GM23248 (cell line): ENCODE measurements at places on chromosomes 2 and 18.

GRCh38 chr18:76491776-76492668 is 3.0 kb downstream of the ZNF516 start:
- DNase-seq: peak; percentile 79

- peak; percentile 64 for DNase-seq
These were observed 472 bp downstream of the SLC20A1 start for GRCh38 chr2:112646102-112646719.

DNA sequence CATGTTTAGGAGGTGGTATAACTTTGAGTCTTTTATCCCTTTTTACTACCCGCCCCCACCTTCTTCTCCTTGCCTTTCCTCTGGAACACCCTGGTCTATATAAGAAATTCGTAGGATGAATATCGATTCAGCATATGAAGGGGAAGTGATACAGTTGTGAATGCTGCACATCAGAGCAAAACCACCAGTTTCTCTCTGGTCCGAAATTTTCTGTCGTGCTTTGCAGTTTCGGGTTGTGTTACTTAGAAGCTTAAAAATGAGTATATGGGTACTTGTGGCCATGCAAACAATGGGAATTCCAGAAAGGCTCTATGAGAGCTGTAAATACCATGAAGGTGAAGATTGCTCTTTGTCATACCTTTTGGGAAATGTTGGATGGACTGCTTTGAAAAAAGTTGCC is 60.6 kb downstream of the DAW1 start:
- no peak for DNase-seq

DNA sequence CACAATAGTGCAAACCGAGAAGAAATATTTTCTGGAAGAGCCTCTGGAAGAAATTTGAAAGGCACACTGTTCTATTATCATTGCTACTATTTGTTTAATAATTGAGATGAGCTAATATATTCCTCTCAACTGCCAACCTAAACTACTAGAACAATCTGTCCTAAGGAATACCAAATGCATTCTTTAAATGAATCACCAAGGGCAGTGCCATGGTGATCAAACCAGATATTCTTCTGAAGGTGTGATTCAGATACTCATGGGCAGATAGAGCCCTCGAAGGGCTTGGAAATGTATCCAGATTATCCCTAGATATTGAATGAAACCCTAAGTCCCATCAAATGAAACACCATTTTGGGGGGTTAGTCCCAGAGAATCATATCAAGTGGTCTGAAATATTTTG is 76.6 kb downstream of the FIGN start:
- peak; percentile 62 for DNase-seq

DNA sequence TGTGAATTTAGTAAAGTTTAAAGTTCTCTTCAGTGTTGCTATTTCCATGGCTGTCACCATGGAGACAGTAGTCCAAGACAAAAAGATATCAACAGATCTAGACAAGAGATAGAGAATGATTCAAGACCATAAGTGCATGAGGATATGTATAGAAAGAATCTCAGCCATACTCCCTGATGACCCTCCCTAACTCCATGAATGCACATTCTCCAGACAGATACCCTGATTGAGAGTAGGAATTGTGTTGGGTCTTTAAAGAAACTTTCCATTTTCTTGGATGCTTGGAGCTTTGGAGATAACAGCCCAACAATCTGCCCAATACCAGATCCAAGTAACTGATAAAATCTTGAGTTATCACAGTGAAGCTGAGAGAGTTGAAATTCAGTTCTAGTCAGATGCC is 1601.2 kb upstream of the CELF4 start:
- DNase-seq: no peak

DNA sequence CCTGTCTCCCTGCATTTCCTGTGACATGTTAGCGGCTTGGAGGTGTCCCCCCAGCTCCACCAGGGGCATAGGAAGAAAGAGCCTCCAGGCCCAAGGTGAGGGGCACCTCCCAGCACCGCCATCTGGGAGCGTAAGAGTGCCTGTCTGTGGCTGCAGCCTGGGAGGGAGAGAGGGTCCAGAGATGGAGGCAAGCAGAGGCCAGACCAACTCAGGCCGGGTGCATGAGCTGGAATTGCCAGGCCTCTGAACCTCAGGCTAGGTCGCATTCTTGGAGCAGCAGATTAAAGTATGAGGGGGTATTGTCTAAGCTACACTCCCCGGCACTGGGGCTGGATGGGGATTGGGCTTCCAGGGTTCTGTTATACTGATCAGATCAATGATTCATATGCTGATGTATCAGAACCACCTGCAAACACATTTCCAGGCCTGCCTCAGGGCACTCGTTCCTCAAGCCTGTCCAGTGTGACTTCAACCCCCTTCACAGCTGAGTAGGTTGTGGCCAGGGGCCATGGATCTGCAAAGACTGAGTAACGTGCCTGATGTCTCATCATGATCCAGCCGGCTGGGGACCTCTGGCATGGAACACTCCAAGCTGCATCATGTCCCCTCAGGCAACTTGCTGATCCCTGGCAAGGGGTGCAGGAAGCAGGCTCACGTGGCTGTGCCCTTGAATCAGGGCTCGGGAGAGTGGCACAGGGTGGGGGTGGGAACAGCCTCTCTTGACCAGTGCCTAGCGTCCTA is 73.2 kb downstream of the HS1BP3 start:
- peak; percentile 95 for DNase-seq

DNA sequence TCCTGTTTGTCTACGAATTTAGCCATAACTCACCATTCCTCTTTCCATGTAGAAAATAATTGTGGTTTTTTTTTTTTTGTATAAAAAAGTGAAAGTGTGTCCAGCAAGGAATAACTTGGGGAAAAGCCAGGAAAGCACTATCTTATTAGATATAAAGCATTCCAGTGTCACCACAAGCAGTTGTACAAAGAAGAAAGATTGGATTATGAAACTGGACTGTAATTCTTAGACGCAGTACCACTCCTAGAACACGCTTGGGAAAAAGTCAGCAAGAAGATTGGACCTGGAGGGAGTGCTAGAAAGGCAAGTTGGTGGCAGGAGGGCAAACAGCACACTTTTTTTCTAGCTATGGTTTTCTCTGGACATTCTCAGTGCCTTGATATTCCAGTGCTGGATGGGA is 186.7 kb downstream of the PARD3B start:
- no peak for DNase-seq

DNA sequence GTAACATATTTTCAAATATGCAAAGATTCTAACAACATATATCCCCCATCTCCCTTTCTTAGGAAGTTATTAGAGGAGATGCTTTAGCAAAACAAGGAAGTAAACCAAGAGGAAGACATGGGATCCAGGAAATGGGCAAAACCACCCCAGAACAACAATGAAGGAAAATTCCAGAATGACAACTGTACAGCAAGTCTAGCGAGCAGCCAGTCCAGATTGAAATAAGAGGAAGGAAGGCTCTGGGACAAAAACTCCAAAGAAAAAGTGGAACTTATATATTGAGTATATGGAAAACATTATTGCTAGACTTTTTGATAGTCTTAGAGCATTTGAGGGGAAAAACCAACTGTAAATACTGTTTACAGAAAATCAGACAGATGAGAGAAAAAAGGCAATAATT is 2.9 kb upstream of the ARPC2 start:
- DNase-seq: no peak

GRCh38 chr2:1750933-1751766 is 6.8 kb upstream of the PXDN start:
- peak; percentile 92 for DNase-seq

- DNase-seq: peak; percentile 30
These were observed 55.9 kb downstream of the UNC50 start for GRCh38 chr2:98664323-98664722.

DNA sequence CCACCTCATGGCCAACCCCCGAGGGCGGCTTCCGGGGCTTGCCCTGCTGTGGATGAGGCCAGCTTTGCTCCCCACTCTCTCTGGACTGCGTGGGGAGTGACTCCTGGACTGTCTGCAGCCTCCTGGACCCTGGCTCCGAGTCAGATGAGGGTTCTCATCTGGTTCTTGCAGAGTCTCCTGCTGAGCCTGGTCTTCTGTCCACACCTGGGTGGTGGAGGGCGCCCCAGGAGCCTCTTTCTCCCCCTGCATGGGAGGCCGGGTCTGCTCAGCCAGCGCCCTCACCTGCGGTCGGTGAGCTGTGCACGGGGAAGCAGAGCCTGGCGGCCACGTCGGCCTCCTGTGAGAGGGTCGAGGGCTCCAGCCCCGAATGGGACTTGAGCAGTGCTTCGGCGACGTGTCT is 78.3 kb downstream of the RTP5 start:
- no peak for DNase-seq
